ENCODE measurements at places on chromosomes 11 and 22.
A peak's percentile ranks its signal among the peaks of the same experiment; 100 is the strongest.

- ATAC-seq = no peak
Measured at GRCh38 chr11:119490253-119491006, 67.5 kb upstream of the THY1 start.

GRCh38 chr11:75777461-75778110, 9.0 kb downstream of the DGAT2 start:
- no peak for ATAC-seq

- no peak for ATAC-seq
Measured at GRCh38 chr11:81286550-81286949, 1447.1 kb downstream of the FAM181B start.

DNA sequence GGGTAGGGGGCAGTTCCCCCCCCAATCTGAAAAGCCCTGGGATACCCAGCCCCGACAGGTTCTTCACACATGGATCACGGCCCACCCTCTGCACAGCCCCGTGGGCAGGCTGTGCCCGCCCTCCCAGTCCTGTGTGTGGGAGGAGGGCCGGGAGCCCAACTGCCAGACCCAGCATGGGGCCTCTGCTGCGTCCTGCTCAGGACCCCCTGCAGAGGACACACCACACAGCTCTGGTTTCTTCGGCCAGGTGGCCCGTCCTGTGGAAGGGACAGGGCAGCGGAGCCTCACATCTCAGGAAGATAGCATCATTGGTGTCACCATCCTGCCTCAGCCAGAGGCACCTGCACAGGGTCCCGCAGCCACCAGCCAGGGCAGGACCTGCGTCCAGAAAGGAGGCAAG, 396.0 kb downstream of the TBC1D22A start:
- ATAC-seq = no peak

DNA sequence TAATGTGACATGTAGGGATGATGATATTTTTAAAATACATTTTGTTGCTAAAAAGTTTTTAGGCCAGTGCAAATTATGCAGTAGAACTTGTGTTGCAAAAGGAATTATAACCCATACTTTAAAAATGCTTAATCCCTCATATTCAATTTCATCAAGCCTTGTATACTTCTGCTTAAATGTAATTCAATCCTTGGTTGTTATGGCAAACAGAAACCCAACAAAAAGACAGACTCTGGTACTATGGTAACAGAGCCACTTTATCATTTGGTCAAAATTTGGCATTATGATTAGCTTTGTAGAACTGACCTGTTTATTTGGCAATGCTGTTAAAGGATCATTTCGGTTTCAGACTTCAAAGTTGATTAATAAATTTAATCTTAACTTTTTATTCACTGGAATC, 284.8 kb downstream of the TMEM135 start:
- no peak for ATAC-seq

DNA sequence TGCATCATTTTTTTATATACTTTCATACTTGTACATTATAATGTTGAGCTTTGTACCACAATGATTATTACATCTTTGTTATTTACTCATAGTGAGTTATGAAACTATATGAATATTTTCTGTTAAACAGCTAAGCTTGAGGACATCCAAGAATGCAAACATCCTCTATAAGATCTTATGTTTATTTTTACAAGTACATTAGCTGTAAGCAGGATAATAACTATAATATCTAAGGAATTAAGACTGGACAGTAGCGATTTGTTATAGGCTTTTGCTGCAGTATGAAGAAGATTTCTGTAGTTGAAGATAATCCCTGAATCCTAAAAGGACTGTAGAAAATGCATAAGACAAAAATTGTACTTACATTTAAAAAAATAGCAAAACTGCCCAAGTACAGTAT, 176.0 kb downstream of the METTL15 start:
- ATAC-seq = no peak

- ATAC-seq = peak; percentile 95
Measured at GRCh38 chr11:809287-810039, at the start of gene RPLP2. TSS of gene RPLP2 (plus strand) at chr11:809967. CDS start at chr11:810235, 268 bp downstream.

GRCh38 chr11:1340111-1340510, 30.7 kb upstream of the TOLLIP start:
- no peak for ATAC-seq

- no peak for ATAC-seq
Measured at GRCh38 chr11:849104-849824, 6.6 kb downstream of the TSPAN4 start.

DNA sequence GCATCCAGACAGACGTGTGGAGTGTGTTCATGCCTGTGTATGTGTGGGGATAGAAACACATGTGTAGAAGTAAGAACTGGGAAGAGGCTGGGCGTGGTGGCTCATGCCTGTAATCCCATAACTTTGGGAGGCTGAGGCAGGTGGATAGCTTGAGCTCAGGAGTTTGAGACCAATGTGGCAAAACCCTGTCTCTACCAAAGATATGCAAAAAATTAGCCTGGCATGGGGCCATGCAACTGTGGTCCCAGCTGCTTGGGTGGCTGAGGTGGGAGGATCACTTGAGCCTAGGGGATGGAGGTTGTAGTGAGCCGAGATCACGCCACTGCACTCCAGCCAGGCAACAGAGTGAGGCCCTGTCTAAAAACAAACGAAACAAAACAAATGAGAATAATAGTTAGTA, 1166.6 kb downstream of the TBC1D22A start:
- no peak for ATAC-seq

- no peak for ATAC-seq
Measured at GRCh38 chr22:43308060-43308830, 34.9 kb downstream of the SCUBE1 start.

GRCh38 chr11:45610627-45611026, 54.8 kb downstream of the CHST1 start:
- no peak for ATAC-seq

- no peak for ATAC-seq
Measured at GRCh38 chr11:5783255-5783654, at the start of gene OR52N5. TSS of gene OR52N5 (minus strand) at chr11:5783355. CDS start at chr11:5778634, 4,721 bp downstream.

- peak; percentile 50 for ATAC-seq
Measured at GRCh38 chr11:74255741-74256375, 55.6 kb downstream of the P4HA3 start.

DNA sequence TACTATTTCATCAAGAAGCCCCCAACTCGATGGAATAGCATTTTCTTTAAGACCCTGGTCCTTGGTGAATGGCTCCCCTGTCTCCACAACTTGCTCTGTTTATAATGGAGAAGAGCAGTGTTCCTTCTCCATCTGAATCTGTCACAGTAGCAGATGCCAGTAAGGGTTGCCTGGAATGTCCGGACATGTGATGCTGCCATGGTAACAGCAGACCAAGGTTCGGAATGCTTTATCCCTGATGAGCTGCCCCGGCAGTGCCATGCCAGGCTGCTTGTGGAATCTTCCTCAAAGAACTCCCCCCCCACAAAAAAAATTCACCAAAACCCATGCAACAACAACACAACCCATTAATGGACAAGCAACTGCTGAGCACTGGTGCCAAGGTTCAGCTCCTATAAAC, 72.5 kb downstream of the KCNC1 start:
- ATAC-seq = no peak

DNA sequence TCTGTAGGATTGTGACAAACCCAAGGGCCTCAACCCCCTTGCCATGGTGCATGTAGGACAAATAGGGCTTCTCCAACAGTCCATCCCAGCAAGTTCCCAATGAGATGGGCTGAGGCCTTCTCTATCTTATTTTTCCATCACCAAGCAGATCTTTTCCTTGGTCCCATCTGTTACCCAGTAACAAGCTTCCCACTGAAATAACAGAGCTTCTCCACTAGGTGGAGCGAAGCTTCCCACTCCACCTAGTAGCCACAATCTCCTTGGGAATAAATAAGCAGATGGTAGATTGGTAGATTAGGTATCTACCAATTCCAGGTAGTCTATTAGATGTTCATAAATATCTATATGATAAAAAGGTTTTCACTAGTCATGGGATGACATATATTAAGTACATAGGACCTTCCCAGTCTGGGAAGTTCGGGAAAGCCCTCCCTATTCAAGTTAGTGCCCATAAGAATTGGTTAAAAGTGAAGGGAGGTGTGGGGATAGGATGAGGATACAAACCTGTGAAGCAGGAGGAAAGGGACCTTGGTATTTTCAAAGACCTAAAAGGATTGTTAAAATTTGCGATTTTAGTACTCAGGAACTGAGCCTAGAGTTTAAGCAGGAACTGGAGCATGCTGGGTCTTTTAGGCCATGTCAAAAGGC, 5.9 kb upstream of the OR52L1 start:
- no peak for ATAC-seq

DNA sequence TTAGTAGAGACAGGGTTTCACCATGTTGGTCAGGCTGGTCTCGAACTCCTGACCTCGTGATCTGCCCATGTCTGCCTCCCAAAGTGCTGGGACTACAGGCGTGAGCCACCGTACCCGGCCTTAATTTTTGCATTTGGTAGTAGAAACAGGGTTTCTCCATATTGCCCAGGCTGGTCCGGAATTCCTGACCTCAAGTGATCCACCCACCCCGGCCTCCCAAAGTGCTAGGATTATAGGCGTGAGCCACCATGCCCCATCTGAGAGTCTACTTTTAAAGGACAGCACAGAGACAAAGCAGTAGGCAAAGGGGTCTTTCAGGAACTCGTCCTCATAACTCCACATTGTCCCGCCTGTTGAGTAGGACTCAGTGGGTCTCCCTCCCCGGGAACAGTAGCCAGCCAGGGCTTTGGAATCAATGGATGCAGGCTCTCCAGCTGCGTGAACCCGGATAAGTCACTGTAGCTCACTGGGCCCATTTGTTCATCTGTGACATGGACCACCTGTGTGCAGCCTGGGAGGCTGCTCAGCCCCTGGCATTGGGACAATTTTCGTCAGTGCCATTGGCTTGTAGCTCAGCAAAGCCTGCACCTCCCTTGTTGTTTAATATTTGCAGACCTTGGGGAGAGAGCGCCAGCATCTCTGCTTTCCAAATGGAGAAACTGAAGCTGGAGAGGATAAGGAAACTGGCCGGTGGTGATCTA, 86.1 kb downstream of the ARHGAP8 start:
- ATAC-seq = no peak

DNA sequence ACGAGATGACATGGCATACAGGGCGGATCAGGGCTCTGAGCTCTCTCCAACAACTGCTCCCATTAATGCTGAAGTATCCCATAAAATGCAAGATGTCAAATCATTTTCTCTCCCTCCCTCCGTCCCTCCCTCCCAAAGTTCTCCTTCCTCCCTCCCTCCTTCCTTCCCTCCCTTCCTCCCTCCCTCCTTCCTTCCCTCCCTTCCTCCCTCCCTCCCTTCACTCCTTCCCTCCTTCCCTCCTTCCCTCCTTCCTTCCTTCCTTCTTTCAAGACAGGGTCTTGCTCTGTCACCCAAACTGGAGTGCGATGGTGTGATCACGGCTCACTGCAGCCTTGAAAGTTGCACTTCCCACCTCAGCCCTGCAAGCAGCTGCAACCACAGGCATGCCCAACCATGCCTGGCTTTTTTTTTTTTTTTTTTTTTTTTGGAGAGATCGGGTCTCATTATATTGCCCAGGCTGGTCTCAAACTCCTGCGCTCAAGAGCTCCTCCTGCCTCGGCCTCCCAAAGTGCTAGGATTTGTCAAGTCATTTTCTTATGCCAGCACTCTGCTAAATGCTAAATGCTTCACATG, 38.2 kb downstream of the TXN2 start:
- no peak for ATAC-seq

- ATAC-seq = peak; percentile 74
Measured at GRCh38 chr11:131674051-131674755, 303.8 kb downstream of the NTM start.

GRCh38 chr22:20580611-20581502, 73.4 kb downstream of the MED15 start:
- no peak for ATAC-seq

DNA sequence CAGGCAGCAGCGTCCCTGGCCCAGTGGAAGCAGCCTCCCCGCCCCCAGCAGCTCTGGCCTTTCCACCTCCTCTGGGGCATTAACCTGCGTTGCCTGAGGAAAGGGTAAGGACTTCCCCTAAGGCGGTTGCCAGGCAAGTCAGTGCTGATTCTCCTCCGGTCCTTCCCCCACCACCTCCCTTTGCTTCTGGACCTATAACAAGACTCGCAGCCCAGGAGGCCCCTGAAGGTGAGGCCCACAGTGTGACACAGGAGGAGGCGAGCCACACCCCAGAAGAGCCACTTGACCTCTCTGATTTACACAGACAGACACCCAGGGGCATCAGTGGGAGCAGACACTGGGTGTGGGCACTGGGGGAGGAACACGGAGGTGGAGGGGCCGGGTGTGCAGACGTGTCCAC, 35.4 kb downstream of the ASCL2 start:
- no peak for ATAC-seq

- ATAC-seq = no peak
Measured at GRCh38 chr11:69510471-69511357, 29.3 kb downstream of the LINC01488 start.

- ATAC-seq = no peak
Measured at GRCh38 chr11:10289765-10290380, 4.1 kb downstream of the SBF2 start.

- ATAC-seq = no peak
Measured at GRCh38 chr11:134657631-134658030, 245.6 kb upstream of the B3GAT1 start.

GRCh38 chr22:40605761-40606160, 30.8 kb downstream of the MRTFA start:
- ATAC-seq = no peak

- ATAC-seq = peak; percentile 52
Measured at GRCh38 chr11:119741369-119742262, 12.6 kb upstream of the NECTIN1 start.

- ATAC-seq = no peak
Measured at GRCh38 chr22:20656902-20657836, 116.7 kb upstream of the SERPIND1 start.

DNA sequence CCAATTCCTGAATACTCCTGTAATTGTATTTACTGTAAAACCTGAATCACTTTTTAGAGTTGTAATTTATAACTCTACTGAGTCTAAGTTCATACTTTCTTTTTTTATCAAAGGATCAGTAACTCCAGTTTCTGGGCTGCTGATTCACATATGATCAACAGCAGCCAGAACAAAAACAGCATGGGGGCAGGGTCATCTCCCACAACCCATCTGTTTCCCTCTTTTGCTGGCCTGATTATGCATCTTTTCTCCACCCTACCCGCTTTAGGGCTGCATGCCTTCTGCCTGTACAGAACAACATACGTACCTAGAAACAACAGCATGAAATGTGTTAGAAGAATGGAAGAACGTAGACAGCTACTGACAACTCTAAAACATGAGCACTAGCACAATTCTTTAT, 76.0 kb downstream of the MRTFA start:
- no peak for ATAC-seq

- peak; percentile 82 for ATAC-seq
Measured at GRCh38 chr11:111777094-111778046, 11.2 kb upstream of the PPP2R1B start.

DNA sequence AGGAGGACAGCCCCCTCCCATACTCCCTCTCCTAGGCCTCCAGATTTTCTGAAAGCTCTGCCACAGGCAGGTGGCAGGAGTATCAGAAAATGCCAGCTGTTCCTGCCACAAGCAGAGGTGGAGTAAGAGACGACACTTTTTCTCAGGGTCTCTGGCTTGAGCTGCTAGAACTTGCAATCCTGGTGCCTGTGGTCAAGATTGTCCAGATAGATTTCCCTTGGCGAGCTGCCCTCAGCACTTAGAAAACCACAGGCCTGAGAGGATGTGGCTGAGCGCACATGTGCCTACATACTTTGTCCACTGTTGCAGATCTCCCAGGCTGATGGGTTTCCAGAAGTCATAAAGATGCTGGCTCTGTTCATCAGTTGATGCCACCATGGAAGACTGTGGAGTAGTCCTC, 65.7 kb upstream of the NAV2 start:
- no peak for ATAC-seq
